Fibroblast of pulmonary artery (primary cell): ENCODE measurements at places on chromosomes 13 and 19.

DNA sequence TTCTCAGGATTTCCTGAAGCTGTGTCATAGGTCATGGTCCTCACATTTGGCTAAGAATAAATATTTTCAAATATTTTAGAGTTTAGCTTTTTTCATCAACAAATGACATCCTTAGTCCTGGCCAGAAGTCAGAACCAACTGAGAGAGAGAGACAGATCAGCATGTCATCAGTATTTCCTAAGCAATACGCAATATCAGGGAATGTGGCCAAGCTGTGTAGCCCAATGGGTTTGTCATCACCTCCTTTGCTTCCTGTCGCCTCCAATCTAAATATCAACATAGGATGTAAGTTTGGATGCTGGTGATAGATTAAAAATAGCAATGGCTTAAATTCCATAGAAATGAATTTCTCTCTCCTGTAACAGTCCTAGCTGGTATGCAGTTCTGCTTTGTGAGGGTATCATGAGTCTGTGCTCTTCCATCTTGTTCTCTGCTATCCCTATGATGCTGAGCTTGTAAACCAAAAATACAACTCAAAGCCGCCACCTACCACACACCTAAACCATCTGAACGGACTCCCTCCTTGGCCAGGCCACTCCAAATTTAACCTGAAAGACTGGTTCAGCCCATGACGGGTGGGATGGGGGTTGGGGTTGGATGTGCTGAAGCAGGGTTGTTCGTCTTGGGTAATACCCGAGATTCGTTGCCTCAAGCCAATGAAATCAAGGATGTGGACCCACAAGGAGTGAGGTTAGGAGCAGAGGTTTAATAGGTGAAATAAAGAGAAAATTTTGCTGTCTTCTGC lies 10.0 kb upstream of the IGSF23 start:
- DNase-seq: peak; percentile 89

- peak; percentile 76 for DNase-seq
These were observed 152.4 kb downstream of the LMO7 start for GRCh38 chr13:75788481-75788981.

DNA sequence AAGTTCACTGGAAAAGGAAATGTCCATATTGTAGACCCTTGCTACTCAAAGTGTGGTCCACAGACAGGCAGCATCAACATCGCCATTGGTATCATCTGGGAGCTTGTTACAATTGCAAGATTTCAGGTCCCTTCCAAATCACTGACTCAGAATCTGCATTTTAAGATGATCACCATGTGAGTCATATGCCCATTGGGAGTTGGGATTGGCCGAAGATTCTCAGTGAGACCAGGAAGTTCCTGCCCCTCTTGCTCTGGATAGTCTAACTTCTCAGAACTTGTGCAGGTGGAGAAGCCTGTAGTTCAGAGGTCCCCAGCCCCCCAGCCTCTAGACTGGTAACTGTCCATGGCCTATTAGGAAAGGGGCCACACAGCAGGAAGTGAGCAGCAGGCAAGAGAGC lies 48.9 kb upstream of the URAD start:
- DNase-seq: no peak

GRCh38 chr19:32421589-32422361 lies 16.2 kb downstream of the DPY19L3 start:
- peak; percentile 41 for DNase-seq

DNA sequence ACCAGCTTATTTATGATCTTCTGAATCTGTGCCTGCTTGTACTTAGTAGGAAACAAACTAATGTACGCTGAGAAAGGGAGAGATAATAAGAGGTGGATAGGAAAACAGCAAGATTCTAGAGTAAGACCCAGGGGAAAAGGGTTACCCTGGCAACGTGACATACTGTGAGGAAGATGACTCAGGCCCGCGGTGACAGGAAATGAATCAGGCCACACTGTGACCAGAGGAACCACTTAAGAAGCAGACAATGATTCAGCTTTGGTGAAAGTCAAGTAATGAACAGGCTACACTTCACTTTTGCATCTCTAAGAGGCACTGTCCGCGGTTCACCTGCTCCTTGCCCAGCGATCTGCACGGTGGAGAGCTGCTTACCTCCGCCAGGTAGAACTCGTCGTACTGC lies 158.2 kb downstream of the NALCN start:
- peak; percentile 70 for DNase-seq

GRCh38 chr19:4375164-4376027 lies 25.0 kb downstream of the SH3GL1 start:
- DNase-seq: peak; percentile 80

DNA sequence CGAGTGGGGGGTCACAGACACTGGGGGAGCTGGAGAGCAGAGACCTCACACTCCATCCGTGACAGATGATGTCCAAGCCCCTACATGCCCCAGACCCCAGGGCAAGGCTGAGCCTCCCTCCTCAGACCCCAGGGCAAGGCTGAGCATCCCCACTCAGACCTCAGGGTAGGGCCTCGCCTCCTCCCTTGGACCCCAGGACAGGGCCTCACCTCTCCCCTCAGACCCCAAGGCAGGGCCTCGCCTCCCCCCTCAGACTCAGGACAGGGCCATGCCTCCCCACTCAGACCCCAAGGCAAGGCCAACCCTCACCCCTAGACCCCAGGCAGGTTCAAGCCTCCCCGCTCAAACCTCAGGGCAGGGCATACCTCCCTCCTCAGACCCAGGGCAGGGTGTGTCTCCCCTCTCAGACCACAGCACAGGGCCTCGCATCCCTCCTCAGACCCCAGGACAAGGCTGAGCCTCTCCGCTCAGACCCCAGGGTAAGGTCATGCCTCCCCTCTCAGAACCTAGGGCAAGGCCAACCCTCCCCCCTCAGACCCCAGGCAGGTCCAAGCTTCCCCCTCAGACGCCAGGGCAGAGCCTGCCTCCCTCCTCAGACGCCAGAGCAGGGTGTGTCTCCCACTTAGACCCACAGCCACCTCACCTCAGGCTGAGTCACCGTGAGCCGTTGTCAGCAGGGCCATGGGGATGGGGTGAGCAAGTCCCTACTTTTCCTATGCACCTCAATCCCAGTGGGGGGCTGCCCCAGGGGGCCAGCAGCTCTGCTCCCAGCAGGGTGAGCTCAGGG lies 1.7 kb upstream of the S1PR4 start:
- no peak for DNase-seq

DNA sequence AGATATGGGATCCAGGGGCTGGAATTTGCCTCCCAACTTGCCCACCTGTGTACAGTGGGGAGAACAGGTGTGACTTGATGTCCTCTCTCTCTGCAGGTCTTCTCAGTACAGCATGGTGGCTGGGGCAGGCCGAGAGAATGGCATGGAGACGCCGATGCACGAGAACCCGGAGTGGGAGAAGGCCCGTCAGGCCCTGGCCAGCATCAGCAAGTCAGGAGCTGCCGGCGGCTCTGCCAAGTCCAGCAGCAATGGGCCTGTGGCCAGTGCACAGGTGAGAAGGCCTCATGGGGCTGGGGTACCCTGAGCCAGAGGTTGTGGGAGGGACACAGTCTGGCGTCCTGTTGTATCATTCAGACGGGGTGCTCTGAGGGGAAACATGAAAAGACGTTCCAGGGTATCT lies 3.0 kb downstream of the LENG8 start:
- DNase-seq: no peak

- no peak for DNase-seq
These were observed 1287.6 kb downstream of the EFNB2 start for GRCh38 chr13:105247830-105248229.

- no peak for DNase-seq
These were observed 2.2 kb upstream of the CLEC17A start for GRCh38 chr19:14580623-14581237.

DNA sequence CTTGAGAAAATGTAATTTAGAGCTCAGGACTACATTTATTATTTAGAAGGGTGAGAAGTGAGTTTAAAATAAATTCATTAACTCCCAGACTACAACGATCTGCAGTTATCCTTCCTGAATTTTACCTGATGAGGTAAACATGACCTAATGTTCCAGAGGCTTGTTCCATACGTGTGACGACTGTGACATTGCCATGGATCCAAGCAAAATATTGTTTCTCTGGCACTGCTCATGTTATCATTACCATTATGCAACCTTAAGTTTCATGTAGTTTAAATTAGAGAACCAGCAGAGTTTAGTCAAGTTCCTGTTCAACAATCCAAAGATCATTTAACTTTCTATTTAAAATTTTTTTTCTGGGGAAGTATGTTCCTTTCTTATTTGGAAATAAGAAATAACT lies 279.6 kb downstream of the KLF5 start:
- peak; percentile 78 for DNase-seq

- peak; percentile 53 for DNase-seq
These were observed at the start of gene SLITRK5 for GRCh38 chr13:87671031-87671752. SLITRK5 (plus strand) TSS chr13:87671371; CDS start chr13:87675389, 4,018 bp downstream.

GRCh38 chr13:97932647-97933046 lies 20.8 kb upstream of the IPO5 start:
- no peak for DNase-seq
